ENCODE measurements at places on chromosomes 5 and 9.

DNA sequence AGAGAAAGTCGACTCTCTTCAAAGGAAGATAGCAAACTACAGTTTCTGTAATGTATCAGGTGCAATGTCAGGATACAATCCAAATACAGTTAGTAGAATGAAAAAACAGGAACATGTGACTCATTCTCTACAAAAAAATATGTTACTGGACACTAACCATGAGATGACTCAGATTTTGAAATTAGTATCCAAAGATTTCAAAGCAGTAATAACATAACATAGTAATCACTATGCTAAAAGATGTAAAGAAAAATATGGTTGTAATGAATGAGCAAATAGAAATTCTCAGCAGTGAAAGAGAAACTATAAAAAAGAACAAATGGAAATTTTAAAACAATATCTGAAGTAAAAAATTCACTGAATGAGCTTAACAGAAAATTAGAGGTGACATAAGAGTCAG, 42.3 kb downstream of the SHOC1 start:
- DNase-seq, result no peak

GRCh38 chr5:116652196-116652729, 77.6 kb upstream of the SEMA6A start:
- peak; percentile 58 for DNase-seq

DNA sequence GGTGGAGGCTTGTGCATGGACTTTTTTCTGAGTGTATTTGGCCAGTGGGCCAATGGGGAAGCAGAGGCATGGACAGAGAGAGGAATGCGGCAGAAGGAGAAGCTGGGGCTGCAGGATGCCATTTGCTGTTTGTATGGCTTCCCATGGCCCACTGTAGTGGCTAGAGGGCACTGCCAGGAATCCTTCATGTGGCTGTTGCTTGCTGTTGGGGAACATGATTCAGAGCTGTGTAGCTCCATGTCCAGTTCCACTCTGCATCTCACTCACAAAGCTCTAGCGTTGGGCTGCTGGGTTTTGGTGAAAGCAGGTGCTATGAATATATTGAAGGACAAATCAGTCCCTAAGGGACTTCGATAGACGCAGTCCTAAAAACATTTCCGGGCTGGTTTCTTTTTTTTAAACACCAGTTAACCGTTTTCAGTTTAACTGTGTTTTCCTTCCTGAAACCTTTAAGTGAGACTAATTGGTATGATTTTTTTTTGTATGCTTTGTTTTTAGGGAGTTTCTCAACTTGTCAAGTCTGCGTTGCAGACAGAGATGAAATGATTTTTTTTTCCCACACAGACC, 51.3 kb downstream of the SLC22A5 start:
- DNase-seq, result no peak

DNA sequence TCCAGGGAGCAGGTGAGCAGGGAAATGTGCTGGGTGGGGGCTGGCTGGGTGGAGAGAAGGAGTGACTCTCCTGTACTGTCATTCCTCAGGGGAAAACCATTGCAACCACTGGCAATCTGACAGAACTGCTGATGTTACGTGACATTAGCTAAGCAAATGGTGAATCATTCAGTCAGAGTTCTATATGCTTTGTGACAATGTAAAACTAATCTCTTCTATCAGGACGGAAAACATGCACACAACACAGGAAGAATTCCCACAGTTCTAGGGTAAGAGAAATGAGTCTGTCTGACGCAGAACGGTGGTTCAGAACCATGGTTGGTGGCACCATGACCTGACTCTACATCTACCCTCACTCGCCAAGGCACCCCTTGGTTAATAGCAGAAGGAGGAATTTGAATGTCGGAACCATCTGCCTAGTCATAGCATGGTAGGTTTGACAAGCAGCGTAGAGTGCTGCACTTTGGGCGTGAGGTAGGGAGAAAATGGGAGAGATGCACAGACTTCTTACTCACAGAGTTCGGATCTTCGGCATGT, 243.6 kb upstream of the PANK3 start:
- no peak for DNase-seq

DNA sequence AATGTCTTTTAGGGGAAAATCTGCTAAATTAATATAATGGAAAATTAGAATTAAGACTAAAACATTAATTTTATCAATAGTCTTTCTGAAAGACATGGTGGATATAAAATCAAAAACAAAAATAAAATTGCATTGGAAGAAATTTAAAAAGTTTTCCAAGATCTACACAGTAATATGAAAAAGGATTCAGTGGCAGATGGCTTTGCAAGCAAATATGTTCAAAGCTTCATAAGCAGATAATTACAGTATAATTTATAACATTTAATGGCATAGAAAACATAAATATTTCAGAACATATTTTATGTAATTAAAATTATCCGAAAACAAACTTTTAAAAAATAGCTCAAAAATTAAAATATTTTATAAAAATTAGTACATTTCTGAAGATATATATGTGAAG, 512.4 kb upstream of the CYLC2 start:
- no peak for DNase-seq

- DNase-seq, result no peak
Observed at GRCh38 chr9:134056483-134057306, 11.1 kb downstream of the BRD3 start.

DNA sequence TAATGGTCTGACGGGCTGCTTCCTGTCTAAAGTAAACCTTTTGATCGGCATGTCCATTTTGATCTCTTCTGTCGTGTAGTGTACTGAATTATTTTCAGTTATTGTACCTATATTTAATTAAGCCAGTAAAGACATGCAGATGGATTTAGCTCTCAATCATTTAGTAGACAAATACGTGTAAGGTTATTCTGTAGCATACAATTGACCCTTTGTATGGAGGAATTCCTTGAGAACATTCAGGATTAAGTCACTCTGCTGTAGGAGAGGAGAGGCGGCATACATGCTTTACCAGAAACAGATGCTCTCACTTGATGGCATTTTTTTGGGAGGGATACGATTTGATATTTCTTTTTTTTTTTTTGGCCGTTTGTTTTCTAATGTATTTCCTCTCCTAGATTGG, 141.0 kb downstream of the PBX3 start:
- DNase-seq, result no peak
